ENCODE measurements at places on chromosomes 5 and 9.
A peak's percentile ranks its signal among the peaks of the same experiment; 100 is the strongest.

- H3K4me1 ChIP-seq: peaks cover 11% of the 10 kb centered on the region
- peak overlapping the region; percentile 52 for H3K27ac ChIP-seq
- DNase-seq: no peak
- H3K36me3 ChIP-seq: peaks cover 30% of the 10 kb centered on the region
- no peaks in the 10 kb centered on the region for H3K27me3 ChIP-seq
Observed at GRCh38 chr9:69047371-69047770, 11.8 kb downstream of the FXN start.

DNA sequence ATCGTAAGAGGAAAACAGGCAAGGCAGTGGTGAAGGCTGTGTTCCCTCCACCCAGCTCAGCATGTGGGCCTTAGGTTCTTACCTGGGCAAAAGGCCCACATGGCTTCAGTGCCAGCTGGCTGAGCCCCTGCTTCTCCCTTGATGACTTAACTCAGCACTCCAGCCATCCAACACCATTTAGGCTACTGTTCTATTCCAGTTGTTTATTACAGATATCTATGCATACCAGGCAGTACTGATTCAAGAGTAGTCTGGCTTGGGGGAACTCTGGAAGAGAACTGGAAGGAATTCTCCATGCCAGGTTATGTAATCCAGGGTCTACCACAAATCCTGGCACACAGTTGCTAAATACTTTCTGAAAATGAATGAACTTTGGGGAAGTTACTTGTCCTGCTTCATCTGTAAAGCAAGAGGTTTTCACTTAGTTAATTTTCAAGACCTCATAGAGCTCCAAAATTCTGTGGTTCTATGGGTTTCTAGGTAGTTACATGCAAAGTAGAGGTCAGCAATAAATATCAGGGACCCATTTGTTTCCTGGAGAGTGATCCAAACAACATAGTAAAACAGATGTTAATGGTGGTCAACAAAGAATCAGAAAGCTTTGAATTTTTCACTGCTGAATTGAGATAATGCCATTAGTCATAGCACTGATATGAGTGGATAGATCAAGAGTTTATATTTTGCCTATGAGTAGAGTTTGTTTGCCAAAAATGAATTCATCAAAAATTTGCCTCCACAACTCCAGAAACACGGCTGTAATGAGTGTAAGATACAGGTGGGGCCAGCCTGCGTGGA is 88.2 kb upstream of the OSMR start:
- no peak overlapping the region for H3K27ac ChIP-seq
- no peak for DNase-seq
- H3K4me1 ChIP-seq: no peaks in the 10 kb centered on the region

- H3K4me1 ChIP-seq: no peaks in the 10 kb centered on the region
- no peak overlapping the region for H3K4me3 ChIP-seq
- H3K36me3 ChIP-seq: no peaks in the 10 kb centered on the region
- no peak for DNase-seq
Observed at GRCh38 chr5:164048359-164048926, 543.0 kb downstream of the MAT2B start.

DNA sequence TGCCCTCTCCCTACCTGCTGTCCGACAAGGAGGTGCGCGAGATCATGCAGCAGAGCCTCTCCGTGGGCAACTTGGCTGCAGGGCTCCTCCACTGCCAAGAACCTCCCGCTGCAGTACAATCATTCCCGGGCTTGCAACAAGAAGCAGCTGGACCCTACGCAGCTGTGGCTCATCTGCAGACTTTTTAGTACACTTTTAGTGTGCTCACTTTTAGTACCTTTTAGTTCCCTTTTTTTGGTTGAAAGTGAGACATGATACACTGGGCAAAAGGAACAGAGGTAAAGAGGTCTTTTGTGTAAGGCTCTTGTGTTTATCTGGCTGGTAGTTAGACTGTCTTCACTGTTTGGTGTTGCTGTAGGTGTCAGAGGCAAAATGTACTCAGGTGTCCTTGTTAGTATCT is 58.1 kb upstream of the SPTLC1 start:
- no peak overlapping the region for H3K4me3 ChIP-seq
- no peaks in the 10 kb centered on the region for H3K4me1 ChIP-seq
- H3K36me3 ChIP-seq: no peaks in the 10 kb centered on the region
- no peak for DNase-seq

- DNase-seq: no peak
- H3K4me1 ChIP-seq: peaks cover 5% of the 10 kb centered on the region
- no peaks in the 10 kb centered on the region for H3K36me3 ChIP-seq
- no peaks in the 10 kb centered on the region for H3K27me3 ChIP-seq
- no peak overlapping the region for H3K4me3 ChIP-seq
Observed at GRCh38 chr9:126490871-126491567, 122.7 kb upstream of the LMX1B start.

GRCh38 chr5:83570916-83571315 is 99.4 kb downstream of the VCAN start:
- DNase-seq: no peak
- H3K36me3 ChIP-seq: no peaks in the 10 kb centered on the region
- no peak overlapping the region for H3K4me3 ChIP-seq
- no peaks in the 10 kb centered on the region for H3K27me3 ChIP-seq
- no peak overlapping the region for H3K27ac ChIP-seq

DNA sequence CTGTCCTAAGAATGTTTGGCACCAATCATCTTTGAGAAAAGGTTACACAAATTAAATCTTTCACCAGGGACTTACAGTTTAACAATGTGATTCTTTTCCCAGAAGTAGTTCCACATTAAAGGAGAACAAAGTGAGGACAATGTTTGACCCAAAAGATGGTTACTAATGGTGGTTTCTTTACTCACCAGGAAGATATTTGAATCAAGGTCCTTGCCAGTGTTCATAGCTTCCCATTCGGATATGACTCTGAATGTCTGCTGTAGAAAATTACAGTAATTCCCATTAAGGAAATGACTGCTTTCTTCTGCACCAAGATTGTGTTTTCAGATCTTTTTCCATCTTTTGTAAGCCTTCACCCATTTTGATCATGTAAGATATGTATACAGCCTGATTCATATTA is 114.6 kb upstream of the ADAMTSL1 start:
- H3K27me3 ChIP-seq: no peaks in the 10 kb centered on the region
- no peak for DNase-seq
- no peaks in the 10 kb centered on the region for H3K36me3 ChIP-seq
- no peak overlapping the region for H3K4me3 ChIP-seq
- H3K4me1 ChIP-seq: no peaks in the 10 kb centered on the region
- no peak overlapping the region for H3K27ac ChIP-seq

All from stimulated activated naive B cell treated with anti-CD40 and anti-IgM and Interleukin-4, amounts not matched to agents 10 μg/mL and 1 μg/mL and 100 μg/mL, for 72 hours (primary cell).